ENCODE measurements at places on chromosomes 7 and 10. TPM values are rescaled to one million over a fixed set of nuclear protein-coding genes. Genes with fewer than 3 reads are reported as not detected.

GRCh38 chr10:109941236-109941862 is 18.0 kb upstream of the XPNPEP1 start:
- no peak overlapping the region for H3K4me3 ChIP-seq
- H3K4me1 ChIP-seq, result no peaks in the 10 kb centered on the region
- no peaks in the 10 kb centered on the region for H3K27me3 ChIP-seq

GRCh38 chr7:19491371-19491770 is 217.5 kb downstream of the POLR1F start:
- no peak overlapping the region for H3K4me3 ChIP-seq
- no peaks in the 10 kb centered on the region for H3K27me3 ChIP-seq
- no peaks in the 10 kb centered on the region for H3K4me1 ChIP-seq
- H3K36me3 ChIP-seq, result no peaks in the 10 kb centered on the region
- DNase-seq, result no peak

DNA sequence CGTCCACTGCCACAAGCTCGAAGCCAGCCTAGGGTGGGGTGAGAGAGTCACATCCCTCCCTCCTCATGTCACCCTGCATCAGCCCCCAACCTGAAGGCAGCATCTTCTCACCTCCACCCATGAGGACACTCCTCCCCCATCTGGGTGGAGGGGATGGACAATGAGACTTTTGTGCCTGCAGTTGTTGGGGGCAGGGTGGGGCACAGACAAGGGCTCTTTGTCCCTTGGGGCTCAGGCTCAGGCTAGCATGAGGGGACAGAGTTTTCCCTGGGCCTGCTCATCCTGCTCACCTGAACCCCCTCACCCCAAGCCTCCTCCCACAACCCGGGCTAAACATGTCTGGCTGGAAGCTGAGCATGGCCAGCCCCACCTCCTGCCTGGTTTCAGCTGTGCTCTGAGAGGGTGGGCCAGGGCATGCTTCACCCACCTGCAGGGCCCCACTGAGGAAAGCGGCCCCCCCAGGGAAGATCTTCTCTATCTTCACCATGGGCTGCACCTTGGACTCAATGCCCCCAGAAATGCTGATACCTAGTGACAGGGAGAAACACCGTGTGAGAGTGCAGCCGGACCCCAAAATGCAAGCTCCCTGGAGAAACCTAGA is 9.3 kb downstream of the LZTS2 start:
- no peak overlapping the region for H3K27ac ChIP-seq
- H3K36me3 ChIP-seq, result peaks cover 3% of the 10 kb centered on the region
- no peak for DNase-seq
- H3K27me3 ChIP-seq, result no peaks in the 10 kb centered on the region
- no peaks in the 10 kb centered on the region for H3K4me1 ChIP-seq
- no peak overlapping the region for H3K4me3 ChIP-seq

DNA sequence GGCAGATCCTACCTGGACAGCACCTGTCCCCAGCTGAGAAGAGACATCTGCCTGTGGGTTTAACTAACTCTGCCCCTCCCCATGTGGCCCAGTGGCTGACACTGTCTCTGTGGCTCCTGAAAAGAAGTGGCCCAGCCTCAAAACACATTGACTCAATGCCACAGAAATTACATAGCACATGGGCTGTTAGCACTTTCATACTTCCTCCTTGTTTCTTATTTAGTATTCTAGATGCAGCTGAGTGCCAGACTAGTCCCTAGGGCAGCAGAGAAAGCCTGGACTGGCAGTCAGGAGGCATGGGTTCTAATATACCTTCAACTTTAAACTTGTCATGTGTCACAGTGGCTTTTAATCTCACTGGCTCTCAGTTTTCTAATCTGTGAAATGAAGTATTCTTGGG is 171.0 kb downstream of the TRIL start:
- no peaks in the 10 kb centered on the region for H3K4me1 ChIP-seq
- H3K27me3 ChIP-seq, result no peaks in the 10 kb centered on the region
- H3K27ac ChIP-seq, result no peak overlapping the region
- H3K4me3 ChIP-seq, result no peak overlapping the region
- DNase-seq, result no peak
- no peaks in the 10 kb centered on the region for H3K36me3 ChIP-seq

DNA sequence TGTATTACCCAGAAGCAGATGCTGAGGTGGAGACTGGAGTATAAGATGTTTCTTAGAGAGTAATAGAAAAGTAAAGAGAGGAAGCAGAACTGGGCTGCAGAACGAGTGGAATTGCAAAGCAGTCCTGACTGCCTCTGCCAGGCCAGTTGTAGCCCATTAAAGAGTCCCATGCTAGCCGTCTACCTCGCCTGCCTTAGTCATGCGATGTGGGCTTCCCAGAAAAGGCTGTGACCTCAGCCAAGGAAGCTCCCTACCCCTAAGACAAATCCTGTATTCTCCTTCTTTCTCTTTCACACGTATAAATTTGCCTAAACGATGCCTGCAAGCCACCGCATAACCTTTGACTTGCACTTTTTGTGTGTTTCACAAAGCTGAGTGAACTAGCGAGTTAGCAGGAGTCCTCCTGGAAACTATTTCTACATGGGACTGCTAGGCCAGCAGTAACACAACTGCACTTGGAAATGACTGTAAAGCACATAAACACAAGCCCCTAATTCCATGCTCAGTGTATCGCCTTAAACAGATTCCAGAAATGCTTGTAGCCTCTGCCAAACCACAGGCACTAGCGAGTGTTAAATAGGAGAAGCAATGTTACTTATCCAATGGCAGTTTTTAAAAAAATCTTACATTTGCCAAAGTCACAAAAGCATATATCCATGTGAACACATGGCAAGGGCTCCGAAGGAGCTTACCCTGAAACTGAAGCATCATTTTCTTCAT is 47.4 kb upstream of the GNAI1 start:
- H3K27ac ChIP-seq, result no peak overlapping the region
- no peaks in the 10 kb centered on the region for H3K27me3 ChIP-seq
- no peaks in the 10 kb centered on the region for H3K4me1 ChIP-seq
- H3K4me3 ChIP-seq, result no peak overlapping the region

GRCh38 chr10:128922172-128922571 is 544.9 kb upstream of the MGMT start:
- no peaks in the 10 kb centered on the region for H3K27me3 ChIP-seq
- no peaks in the 10 kb centered on the region for H3K4me1 ChIP-seq
- no peak for DNase-seq
- no peak overlapping the region for H3K27ac ChIP-seq

GRCh38 chr10:101535949-101536348 is 52.1 kb downstream of the POLL start:
- H3K27ac ChIP-seq, result no peak overlapping the region

Gene AGAP9
- 7.3 TPM for total RNA-seq

Gene PLXDC2
- total RNA-seq, result 87.1 TPM

Gene NODAL
- total RNA-seq, result not detected

Measured in aorta (tissue), 5 donors.